Activated CD4-positive, alpha-beta memory T cell treated with anti-CD3 and anti-CD28 coated beads for 36 hours (primary cell): ENCODE measurements at places on chromosomes 11 and 22. TPM values are rescaled to one million over a fixed set of nuclear protein-coding genes. Genes with fewer than 3 reads are reported as not detected.

- H3K27ac ChIP-seq, result no peak overlapping the region
- no peak overlapping the region for H3K4me3 ChIP-seq
- peak; percentile 11 for DNase-seq
- H3K4me1 ChIP-seq, result no peaks in the 10 kb centered on the region
- H3K27me3 ChIP-seq, result no peaks in the 10 kb centered on the region
These were observed 10.9 kb downstream of the RAB38 start for GRCh38 chr11:88164320-88164719.

DNA sequence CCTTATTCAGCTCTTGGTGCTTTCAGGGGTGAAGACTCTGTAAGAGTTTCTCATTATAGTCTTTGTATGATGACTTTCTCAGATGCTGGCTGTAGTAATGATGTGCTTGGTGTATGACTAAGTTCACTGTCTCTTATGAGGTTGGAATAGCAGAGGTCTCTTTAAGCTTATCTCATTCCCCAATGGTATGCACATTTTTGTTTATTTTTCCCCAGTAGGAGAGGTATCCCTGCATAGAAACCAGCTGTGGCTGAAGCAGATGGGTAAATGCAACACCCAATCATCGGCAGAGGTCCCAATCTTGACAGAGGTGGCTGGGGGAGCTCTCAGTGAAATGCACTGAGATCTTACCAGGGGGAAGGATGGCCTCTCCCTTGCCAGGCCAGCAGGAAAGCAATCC, 34.6 kb downstream of the BBOX1 start:
- no peaks in the 10 kb centered on the region for H3K4me1 ChIP-seq
- no peak overlapping the region for H3K4me3 ChIP-seq
- H3K36me3 ChIP-seq, result no peaks in the 10 kb centered on the region
- H3K27me3 ChIP-seq, result no peaks in the 10 kb centered on the region
- H3K27ac ChIP-seq, result no peak overlapping the region

DNA sequence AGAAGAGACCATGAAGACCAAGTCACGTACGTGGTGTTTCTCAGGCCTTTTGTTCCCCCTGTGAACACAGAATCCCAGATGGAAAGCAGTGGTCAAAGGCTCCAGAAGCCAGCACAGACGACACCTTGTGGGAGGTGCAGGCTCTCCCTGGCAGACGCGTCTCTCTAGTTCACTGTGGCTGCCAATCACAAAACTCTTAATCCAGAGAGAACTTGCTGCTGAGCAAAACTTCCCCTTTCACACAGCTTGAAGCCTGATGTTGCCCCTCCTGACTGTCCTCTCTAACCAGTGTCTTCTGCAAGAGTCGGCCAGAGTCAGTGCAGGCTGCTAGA, 67.1 kb downstream of the PIWIL3 start:
- peaks cover 9% of the 10 kb centered on the region for H3K27me3 ChIP-seq
- no peak overlapping the region for H3K27ac ChIP-seq
- no peak overlapping the region for H3K4me3 ChIP-seq
- no peaks in the 10 kb centered on the region for H3K4me1 ChIP-seq
- DNase-seq, result no peak

- peaks cover 45% of the 10 kb centered on the region for H3K4me1 ChIP-seq
- no peaks in the 10 kb centered on the region for H3K36me3 ChIP-seq
- DNase-seq, result no peak
- no peak overlapping the region for H3K27ac ChIP-seq
These were observed 68.7 kb upstream of the BMAL1 start for GRCh38 chr11:13208921-13209320.

OR51B6 gene
- total RNA-seq, result not detected

AIFM3 gene
- not detected for total RNA-seq
